NCI-H1092 treated with DMSO at 0.1 percent for 48 hours (cell line): ENCODE measurements at places on chromosomes 5 and 9.

DNA sequence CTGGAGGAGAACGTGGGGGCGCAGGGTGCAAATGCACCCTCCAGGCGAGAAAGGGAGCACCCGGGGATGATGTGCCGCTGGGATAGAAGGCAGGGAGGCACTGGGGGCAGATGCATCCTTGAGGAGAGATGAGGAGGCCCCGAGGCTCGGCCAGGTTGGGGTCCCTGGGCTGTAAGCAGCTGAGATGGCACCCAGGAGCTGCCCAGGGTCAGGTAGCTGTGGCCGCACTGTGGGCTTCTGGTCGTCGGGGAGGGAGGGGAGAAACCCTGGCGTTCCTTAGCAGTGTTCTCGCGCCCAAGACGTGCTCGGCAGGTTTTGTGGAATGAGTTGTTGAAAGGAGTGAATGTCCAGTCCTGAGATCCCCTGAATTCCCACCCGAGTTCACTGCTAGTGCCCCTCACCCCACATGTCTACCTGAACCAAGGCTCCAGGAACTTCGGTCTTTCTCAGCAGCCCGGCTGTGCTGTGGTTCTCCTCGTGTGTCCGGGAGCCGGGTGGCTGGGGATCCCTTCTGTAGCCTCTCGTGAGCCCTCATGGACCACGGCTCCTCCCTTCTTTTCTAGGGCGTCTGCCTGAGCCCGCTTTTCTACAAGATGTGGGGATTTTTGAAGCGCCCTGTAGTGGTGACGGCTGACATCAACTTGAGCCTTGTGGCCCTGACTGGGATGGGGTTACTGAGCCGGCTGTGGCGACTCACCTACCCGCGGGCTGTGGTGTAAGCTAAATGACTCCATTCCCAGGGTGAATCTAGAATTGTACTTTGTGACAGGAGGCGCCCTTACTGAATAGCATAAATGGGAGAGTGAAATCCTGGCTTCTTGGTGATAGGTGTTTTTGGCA lies 1.1 kb downstream of the POMT1 start:
- no peak for DNase-seq

DNA sequence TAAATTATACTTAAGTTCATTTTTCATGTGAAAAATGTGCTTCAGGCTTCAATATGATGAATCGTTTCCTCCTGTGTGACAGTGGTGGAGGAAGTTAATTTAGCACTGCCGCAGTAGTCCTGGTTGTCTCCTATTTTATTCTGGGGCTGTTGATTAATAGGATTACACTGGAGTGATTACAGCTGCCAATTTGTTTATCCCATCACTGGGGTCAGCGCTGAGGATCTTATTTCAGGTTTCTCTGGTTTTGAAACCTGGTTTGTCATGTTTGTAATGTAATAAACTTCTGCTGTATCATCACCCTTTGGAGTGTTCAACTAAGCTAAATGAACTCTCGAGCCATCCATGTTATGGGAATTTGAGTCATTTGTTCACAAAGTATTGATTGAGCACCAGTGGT lies 241.7 kb upstream of the KCNN2 start:
- no peak for DNase-seq

GRCh38 chr5:181203777-181204112 lies 1.3 kb downstream of the TRIM7 start:
- DNase-seq, result no peak

GRCh38 chr9:133709015-133709611 lies 29.0 kb downstream of the SARDH start:
- DNase-seq, result peak; percentile 11

DNA sequence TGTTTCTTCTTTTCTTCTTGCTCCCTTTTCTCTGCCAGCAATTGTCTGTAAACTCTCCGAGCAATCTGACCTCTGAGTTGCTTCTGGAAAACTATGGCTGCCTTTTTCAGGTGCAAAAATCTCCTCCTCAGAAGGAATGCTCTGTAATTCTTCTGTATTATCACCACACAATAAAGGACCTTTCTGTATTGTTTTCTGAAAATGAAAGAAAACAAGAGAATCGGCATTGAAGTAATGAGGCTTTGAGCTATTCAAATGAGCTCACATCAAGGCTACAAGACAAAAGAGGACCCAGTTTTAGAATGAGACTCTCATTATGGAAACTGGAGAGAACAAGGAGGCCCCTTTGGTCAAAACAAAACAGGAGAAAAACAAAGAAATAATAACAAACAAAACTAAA lies 86.2 kb upstream of the RETREG1 start:
- DNase-seq, result no peak

DNA sequence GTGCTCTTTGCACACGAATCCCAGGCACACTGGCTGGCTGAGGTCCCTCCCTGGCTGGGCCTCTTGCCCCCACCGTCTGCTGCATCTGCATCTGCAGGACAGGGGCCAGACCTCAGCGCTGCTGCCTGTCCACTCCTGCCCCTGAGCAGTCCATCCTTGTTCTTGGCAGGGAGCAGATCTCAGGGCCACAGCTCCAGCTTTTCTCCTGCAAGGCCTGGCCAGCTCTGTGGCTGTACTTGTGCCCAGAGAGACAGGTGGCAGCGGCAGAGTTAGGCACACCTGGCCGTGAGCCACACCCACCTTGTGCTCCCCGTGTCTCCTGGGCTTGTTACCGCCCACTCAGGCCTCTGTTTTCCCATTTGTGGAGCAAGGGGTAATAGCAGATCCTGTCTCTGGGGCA lies 13.9 kb downstream of the NEK6 start:
- DNase-seq, result no peak

- no peak for DNase-seq
Measured at GRCh38 chr9:129485145-129485774, 135.6 kb downstream of the C9orf50 start.

DNA sequence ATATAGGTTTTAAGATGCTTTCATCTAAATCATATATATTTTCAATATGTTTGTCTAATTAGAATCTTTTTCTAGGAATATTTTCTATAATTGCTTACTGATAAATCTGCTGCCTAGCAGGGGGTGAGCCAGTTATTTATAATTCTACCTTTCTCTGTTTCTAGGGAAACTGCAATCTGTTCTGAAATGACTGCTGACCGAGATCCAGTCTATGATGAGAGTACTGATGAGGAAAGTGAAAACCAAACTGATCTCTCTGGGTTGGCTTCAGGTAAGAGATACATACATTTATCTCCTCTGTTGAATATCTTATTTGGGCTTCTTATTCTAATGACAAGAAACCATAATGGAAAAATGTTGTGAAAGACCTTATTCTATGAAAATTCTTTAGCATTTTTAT lies 127.3 kb downstream of the XRCC4 start:
- DNase-seq, result no peak

- DNase-seq, result no peak
Measured at GRCh38 chr9:130663258-130663976, 977 bp upstream of the PRDM12 start.

- DNase-seq, result no peak
Measured at GRCh38 chr9:97845130-97845529, 7.9 kb upstream of the FOXE1 start.

DNA sequence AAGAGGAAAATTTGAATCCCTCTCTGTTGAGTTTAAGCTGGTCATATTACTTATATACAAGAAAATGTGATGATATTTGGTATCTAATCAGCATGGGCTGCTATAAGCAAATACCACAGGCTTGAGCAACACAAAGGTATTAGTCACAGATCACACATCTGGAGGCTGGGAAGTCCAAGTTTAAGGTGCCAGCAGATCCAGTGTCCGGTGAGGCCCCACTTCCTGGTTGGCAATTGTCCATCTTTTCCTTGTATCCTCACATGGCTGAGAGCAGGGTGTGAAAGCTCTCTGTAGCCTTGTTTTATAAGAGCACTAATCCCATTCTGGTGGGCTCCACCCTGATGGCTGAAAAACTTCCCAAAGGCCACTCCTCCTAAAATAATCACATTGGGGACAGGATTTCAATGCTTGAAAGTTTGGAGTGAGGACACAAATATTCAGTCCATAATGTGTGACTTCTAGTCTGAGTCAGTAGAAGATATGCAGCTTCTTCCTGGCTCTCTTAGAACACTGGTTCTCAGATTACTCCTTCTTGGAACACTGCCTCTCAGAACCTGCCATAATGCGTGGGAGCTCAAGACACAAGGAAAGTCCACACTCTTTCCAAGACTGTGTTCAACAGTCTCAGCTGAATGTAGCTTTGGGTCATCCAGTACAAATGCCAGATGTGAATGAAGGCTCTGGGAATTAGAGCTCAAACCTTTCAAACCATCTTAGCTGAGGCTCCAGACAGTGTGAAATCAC lies 124.1 kb downstream of the PRDM9 start:
- DNase-seq, result no peak

GRCh38 chr9:113953531-113953930 lies 77.4 kb downstream of the ZNF618 start:
- DNase-seq, result no peak

DNA sequence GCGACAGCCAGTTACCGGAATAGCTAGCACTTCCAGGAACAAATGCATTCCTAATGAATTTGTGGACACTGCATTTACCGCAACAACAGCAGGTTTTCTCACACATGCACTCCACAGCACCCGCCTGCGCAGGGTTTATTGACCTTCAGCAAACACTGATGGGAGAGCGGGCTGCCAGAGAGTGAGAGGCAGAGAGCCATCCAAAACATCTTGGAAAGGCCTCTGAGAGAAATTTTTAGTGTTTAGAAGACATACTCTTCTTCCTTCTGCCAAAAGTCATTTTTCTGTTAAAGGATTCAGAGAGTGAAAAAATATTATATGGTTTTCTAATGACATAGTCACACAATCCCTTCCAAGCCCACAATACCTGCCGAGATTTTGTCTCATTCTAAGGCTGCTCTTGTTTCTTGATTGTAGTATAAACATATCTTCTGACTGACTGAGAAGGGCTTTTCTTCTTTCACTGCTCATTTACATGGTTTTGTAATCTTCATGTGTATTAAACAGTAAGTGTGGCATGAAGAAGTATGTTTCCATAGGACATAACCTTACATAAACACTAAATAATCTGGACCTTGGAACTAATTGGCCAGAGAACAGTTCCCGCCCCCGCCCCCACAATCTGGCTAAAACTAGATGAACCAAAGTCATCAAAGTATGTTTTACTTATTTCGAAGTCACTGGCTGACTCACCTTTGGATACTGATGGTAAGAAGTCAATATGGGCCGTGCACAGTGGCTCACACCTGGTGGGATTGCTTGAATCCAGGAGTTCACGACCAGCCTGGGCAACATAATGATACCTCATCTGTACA lies 432.5 kb upstream of the MEF2C start:
- DNase-seq, result peak; percentile 65

DNA sequence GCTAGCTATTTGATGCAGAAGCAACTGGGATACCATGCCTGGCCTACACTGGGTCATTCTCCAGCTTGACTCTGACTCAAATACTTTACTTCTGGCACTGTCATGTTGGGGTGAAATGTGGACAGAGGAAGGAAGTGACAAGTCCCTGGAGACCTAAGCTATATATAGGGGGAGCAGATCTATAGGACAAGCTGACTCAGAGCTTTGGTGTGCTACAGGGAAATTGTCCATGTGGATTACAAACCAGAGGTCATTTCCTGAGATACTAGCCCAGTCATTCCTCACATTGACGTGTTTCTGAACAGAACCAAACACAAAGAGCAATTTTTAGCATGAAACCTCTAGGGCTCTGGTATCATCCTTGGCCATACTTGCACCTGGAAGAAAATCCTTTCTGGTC lies 531.6 kb upstream of the CLINT1 start:
- no peak for DNase-seq

- no peak for DNase-seq
Measured at GRCh38 chr5:119276978-119277377, 78.8 kb upstream of the TNFAIP8 start.

DNA sequence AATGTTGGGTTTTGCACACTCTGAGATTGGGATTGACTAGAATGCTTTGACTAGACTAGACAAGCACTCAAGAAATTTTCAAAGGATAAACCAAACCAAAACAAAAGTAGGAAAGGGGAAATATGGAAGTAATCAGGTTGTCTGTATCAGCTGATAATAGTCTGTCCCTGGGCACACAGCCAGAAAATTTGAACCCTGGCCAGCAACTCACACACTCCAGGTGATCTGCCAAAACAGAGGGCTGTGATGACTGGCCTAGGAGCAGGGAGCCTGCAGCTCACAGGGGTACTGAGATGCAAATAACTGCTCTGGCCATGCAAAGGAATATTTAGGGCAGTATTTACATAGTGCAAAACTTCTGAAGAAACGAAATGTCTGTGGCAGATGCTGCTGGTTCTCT lies 112.3 kb upstream of the SMIM23 start:
- DNase-seq, result peak; percentile 71

DNA sequence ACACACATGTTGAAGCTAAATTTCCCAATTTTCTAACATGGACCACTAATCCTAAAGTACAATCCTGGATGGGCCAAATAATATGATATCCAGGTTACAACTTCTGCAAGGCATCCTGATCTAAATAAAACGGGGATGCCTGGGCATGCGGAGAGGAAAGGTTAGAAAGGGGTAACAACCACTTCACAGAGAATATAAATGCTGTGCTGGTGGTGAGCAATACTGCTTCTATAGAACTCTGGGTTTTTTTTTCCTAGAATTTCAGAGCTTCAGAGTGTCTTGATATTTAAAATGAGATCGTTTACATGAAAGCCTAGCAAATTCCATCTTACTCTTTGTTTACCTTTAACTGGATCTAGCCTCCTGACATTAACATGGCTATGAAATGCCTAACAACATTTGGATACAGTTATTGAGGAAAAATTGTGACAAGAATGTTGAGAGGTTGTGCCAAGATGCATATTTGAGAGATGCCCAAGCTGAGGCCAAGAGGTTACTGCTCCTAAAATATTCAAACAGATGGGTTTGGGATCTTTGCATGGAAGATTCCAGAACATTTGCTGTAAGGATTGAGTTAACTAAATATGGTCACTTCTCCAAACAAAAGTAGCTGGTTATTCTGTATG lies 22.4 kb downstream of the TNFAIP8 start:
- no peak for DNase-seq

DNA sequence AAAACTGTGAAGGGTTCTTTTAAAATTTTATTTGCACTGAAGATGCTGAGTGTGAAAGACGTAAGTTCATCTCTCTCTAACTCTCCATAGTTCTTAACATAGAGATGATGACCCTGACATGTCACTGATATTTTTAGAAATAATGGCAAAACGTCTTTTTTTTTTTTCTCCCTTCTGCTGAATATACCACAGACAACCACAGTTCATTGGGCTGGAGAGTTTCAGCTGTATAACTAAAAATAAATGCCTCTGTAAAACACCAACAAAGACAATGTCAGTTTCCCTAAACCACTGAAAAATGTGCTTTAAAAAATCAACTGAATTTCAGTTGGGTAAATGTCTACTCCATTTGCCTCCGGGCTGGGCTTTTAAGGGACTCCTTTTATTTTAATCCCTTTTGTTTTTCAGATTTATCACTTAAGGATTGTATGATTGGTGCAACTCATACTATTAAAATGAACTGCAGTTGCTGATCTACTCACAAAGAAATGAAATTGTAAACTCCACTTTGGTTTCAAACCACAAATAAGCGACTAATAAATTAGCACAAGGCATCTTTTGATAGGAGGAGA lies 830.9 kb upstream of the WWC1 start:
- no peak for DNase-seq

DNA sequence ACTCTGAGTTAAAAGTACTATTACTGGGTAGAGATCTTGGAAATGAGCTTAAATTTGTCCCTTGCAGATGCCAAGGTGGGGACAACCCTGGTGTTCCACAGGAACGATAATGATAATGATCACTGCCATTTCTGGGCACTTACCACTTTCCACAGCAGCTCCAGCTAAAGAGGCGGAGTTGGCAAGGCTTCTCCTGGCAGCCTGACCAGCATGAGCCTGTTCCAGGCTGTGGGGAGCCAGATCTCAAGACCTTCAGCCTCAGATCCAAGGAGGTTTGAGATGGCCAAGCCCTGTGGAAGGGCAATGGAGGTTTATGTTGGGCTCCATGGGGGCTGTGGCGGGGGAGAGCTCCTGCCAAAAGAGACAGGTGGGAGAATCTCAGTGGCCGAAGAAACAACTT lies 244.9 kb upstream of the MVB12B start:
- no peak for DNase-seq
